ENCODE measurements at places on chromosomes 13 and 19. TPM values are rescaled to one million over a fixed set of nuclear protein-coding genes. Genes with fewer than 3 reads are reported as not detected.

DNA sequence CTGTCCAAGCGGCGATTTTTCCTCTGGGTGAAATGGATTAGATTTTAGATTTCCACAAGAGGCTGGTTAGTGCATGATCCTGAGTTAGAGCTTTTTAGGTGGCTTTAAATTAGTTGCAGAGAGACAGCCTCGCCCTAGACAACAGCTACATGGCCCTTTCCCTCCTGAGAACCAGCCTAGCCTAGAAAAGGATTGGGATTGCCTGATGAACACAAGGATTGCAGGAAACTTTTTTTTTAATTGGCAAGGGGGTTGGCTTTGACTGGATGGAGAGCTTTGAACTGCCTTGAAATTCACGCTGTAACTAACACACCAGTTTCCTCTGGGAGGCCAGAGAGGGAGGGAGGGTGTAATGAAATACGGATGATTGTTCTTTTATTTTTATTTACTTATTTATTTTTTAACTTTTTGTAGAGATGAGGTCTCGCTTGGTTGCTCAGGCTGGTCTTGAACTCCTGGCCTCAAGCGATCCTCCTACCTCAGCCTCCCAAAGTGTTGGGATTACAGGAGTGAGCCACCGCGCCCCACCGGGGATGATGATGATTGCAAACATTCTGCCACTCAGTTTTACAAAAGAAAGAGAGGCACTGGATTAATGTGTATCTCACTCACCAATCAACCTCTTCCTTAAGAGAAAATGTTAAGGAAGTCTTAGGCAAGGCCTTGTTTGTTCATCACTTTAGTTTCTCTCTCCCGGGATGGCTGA is 1.9 kb downstream of the LDLR start:
- DNase-seq = no peak

DNA sequence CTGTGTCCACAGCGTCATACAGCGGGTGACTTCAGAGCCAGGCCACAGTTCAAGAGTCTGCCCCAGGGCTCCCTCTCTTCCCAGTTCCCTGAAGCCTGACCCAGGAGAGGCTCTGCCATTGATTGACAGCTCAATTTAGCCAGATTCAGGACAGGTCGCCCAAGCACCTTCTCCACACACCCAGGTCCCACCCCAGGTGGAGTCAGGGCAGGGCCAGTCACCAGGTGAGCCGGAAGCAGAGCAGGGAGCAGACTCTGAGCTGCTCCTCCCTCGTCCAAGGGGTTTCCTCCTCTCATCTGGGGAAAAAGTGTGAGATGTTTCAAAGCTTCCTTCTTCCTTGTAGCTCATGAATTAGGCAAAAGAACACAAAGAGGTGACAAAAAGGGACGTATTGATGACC is 5.6 kb downstream of the CEACAM7 start:
- no peak for DNase-seq

DNA sequence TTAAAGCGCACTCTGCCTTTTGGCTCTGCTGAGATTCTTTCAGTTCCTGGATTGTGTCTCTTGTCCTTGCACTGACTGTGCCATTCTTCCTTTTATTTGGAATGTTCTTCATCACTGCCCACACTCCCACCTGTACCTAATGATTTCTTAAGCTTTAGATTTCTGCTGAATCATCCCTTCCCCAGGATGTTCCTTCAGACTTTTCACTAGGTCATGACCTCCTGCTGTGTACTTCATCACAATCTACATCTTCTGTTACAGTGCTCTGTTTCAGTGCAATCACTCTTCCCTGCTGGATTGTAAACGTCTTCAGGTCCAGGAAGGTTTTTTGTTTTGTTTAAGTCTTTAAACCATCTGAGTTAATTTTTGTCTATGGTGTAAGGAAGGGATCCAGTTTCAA is 281.0 kb downstream of the ATP8A2 start:
- DNase-seq = no peak

DNA sequence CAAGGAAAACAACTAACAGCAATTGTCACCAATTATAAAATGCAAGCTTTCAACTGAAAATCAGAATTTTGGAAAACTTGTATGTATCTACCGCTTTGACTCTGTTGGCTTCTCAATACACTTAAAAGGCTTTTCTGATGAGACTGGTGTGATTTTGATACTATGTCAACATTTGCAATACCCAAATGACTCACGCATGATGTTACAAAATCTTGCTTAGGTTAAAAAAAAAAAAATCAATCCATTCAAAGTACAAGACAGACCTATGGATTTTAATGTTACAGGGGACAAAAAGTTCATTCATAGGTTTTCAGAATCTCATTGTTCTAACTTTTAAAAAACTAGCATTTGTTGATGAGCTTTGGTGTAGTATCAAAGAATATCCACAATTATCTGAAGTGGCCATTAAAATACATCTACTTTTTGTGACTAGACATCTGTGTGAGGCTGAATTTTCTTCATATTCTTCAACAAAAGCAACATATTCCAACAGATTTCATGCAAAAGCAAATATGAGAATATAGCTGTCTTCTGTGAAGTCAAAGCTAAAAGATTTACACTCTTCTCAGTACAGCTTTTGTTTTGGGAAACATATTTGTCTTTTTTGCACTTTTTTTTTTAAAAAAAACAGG is 10.7 kb downstream of the ELF1 start:
- DNase-seq = no peak

DNA sequence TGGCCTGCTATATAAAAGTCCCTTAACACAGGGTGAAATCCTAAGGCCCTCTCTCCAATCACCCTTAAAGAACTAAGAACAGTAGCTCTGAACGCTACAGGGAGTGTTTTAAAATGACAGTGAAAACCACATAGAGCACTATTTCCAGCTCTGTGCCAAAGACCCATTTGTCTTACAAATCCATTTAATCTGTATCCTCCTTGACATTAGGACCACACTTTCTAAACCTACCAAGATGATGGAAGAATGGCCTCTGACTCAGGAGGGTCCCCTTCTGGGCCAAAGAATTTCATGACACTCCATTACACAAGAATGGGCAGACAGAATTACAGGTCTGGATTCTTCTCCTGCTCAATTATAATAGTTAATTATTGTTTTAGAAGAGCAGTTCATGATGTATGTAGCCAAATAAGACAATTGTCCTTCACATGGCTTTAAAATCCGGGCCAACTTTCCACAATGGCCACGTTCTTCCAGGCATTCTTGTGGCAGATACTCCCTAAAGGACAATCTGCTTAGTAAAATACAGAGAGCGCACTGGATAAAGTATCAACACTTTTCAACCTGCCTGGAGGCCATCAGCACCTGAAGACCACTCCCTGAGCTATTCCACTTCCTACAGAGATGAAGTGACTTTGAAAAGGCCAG is 61.0 kb downstream of the STK24 start:
- no peak for DNase-seq

DNA sequence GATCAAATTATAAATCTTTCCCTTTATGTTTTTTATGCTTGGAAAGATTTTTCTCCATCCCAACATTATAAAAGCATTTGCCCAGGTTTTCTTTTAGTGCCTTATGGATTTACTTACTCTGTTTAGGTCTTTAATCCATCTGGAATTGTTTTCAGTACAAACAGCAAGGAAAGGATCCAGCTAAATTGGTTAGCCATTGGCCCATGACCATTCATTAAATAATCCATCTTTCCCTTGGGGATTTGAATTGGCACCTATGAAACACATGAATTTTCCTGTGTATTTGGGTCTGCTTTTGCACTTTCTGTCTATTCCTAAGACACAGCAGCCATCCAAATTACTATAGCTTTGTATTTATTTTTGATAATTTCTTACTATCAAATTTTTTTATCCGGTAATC is 28.8 kb upstream of the SHKBP1 start:
- no peak for DNase-seq

DNA sequence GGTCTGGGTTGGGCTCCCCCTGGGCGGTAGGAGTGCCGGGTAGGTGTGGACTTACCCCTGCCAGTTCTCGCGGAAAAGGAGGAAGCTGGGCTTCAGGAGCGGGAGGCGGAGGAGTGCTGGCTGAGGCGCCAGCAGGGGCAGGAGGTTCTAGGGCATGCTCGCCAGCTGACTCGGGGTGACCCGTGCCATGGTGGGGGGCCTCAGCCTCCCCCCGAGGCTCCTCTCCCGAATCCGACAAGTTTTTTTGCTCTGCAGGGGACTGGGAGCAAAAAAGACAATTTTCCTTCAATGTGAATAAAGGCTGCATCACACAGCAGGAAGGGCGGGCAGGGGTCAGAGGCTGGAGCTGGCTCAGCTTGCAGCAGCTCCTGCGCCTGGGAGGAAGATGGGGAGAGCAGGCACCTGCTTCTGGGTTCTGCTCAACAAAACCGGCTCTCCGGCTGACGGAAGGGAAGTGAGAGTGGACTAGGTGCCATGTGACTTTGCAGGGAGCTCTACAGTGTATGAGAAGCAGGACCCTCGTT is 26.5 kb downstream of the RANBP3 start:
- DNase-seq = no peak

DNA sequence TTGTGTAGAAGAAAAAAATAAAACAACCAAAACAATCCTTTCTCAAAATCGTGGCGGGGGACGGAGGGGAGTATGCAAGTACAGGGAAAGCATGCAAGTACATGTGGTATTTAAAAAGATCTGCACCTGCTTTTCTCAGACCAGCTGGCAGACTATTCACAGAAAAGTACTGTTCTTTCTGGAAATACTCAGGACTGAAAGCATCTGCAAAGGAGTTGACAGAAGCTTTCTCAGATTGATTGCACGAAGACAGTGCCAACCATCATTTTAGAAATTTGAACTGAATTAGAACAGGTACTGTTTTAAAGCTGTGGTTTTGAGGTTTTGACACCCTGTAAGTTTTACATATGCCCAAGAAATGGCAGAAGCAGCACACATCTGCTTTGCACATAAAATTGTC is 19.8 kb upstream of the PCDH8 start:
- DNase-seq = peak; percentile 64

DNA sequence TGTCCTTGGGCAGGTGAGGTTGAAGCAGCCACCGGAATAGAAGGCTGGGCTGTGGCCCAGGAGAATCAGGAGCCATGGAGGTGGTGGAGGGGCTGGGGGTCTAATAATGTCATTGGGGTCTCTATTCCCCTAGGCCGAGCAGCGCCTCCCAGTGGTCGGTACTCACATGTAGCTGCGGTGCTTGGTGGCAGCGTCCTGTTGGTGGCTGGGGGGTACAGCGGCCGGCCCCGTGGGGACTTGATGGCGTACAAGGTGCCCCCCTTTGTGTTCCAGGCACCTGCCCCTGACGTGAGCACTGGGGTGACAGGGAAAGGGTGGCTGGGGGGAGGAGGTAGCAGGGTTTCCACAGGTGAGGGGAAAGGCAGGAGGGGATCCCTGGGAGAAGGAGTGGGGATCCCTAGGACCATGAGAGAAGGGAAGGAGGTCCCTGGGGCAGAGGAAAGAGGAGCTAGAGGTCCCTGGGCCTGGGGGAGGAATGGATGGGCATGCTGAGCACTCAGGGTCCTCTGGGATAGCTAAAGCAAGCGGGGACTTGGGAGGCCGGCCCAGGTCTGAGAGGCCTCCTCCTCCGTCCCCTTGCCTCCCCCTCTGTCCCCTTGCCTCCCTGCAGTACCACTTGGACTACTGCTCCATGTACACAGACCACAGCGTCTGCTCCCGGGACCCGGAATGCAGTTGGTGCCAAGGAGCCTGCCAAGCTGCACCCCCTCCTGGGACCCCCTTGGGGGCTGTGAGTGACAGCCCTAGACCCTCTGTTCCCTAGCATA is 18.1 kb downstream of the MEGF8 start:
- DNase-seq = no peak

DNA sequence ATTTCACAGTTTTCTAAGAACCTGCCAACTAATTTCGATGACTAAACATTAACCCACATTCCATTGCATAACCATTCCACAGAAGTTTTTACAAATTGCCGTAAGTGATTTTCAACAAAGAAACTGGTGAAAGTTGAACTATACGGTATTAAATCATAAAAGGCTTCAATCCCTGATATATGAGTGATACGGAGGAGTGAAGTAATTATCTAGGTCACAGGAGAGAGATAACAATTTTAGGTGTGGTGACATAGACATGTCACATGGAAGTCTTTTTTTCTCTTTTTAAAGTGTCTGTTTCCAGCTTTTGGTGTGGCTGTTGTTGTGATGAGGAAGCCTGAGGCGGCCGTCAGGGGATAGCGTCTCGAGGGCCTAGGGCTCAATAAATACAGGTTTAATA is 29.4 kb downstream of the TBC1D4 start:
- DNase-seq = no peak

Gene S1PR4
- total RNA-seq = 1.0 TPM

Gene SYT3
- total RNA-seq = 0.10 TPM

Gene RPL13A
- 1,944 TPM for total RNA-seq

Gene PTH2
- not detected for total RNA-seq

Gene NOVA2
- total RNA-seq = 2.9 TPM

Gene PSG3
- total RNA-seq = not detected

Gene NOTCH3
- total RNA-seq = 163 TPM

Gene GIPR
- total RNA-seq = not detected

Gene ZNF345
- total RNA-seq = 9.6 TPM

Data from tongue (tissue), 3 donors.